ENCODE measurements at places on chromosomes 3 and 15. TPM values are rescaled to one million over a fixed set of nuclear protein-coding genes. Genes with fewer than 3 reads are reported as not detected.
A peak's percentile ranks its signal among the peaks of the same experiment; 100 is the strongest.

TEX55 gene
- total RNA-seq: not detected

DNA sequence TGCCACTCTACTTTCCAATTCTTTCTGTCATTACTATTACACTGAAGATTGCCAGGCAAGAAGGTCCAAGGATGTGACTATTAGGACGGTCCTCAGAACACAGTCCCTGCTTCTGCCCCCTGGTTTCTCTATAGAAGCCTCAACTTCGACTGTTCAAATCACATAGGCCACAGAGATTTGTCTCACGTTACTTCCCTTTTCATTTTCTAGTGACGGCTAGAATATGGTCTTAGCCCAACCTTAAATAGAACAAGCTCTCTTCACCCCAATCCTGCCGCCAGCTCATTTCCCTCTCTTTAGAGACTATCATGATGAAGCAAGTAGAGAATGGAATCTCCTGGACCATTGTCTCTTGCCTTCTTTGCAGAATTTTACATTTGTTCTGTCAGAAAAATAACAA is 84.9 kb downstream of the TIGIT start:
- H3K27me3 ChIP-seq: no peaks in the 10 kb centered on the region
- H3K36me3 ChIP-seq: no peaks in the 10 kb centered on the region
- peak overlapping the region; percentile 64 for H3K27ac ChIP-seq
- no peak overlapping the region for H3K4me3 ChIP-seq

- H3K4me3 ChIP-seq: no peak overlapping the region
- no peak overlapping the region for H3K27ac ChIP-seq
- H3K27me3 ChIP-seq: no peaks in the 10 kb centered on the region
- no peak for DNase-seq
- no peaks in the 10 kb centered on the region for H3K36me3 ChIP-seq
Measured at GRCh38 chr3:101729586-101729985, 5.2 kb downstream of the CEP97 start.

ATRIP gene
- 6.8 TPM for total RNA-seq

- H3K4me3 ChIP-seq: no peak overlapping the region
- H3K27ac ChIP-seq: no peak overlapping the region
- H3K27me3 ChIP-seq: no peaks in the 10 kb centered on the region
- no peak for DNase-seq
- H3K36me3 ChIP-seq: no peaks in the 10 kb centered on the region
- H3K4me1 ChIP-seq: no peaks in the 10 kb centered on the region
Measured at GRCh38 chr3:170896781-170897180, 11.7 kb downstream of the EIF5A2 start.

NBEAL2 gene
- 8.4 TPM for total RNA-seq

GRCh38 chr3:28280781-28281180 is 39.4 kb downstream of the CMC1 start:
- no peak overlapping the region for H3K27ac ChIP-seq
- no peaks in the 10 kb centered on the region for H3K27me3 ChIP-seq

- H3K4me1 ChIP-seq: no peaks in the 10 kb centered on the region
Measured at GRCh38 chr15:65363766-65364165, 14.0 kb downstream of the IGDCC3 start.

VIPR1 gene
- 8.7 TPM for total RNA-seq

PTH1R gene
- total RNA-seq: 7.9 TPM

GRCh38 chr3:85254738-85255137 is 295.9 kb downstream of the CADM2 start:
- H3K4me3 ChIP-seq: no peak overlapping the region
- no peak for DNase-seq
- no peaks in the 10 kb centered on the region for H3K4me1 ChIP-seq
- no peaks in the 10 kb centered on the region for H3K36me3 ChIP-seq
- no peak overlapping the region for H3K27ac ChIP-seq
- no peaks in the 10 kb centered on the region for H3K27me3 ChIP-seq

RNF168 gene
- 11.0 TPM for total RNA-seq

Data from gastrocnemius medialis (tissue), 4 donors.